ENCODE measurements at places on chromosomes 12 and 14.

DNA sequence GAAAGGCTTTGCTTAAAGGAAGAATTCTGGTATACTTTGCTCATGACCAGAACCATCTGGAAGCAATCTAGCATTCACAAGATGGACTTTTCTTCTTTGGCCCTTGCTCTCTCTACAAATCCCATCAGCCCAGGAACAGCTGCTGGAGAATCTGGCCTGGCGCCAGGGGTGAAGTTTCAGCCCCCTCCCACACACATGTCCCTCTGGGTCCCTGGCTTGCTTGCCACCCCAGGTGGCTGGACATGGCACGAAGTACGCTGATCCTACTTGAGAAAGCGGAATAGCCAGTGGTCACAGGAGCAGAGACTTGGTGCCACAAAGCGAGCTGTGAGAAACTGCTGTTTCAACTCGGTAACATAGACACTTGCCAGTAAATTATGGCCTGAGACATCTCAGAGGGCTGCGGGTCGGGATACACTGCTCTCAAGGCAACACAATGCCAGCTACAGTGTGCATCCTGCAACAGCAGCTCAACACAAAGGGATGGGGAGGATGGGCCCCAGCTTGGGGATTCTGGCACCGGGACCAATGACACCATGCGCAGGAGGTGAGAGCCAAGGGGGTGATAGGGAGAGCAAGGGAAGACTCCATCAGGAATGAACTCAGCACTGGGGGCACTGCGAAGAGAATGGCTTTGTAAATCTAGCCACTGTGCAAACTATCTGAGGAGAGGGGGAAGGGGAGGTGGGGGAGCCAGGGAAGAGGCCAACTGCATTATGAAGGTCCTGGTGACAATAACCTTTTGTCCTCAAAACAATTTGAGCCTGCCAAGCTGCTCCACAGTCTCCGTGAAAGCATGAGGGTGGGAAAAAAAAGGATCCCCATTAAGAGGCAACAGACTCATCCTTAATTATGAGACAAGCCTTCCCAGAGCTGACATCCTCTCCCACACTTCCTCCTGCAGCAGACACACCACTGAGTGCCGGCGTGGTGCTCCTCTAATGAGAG lies 219.9 kb downstream of the PPM1H start:
- no peaks in the 10 kb centered on the region for H3K27me3 ChIP-seq
- H3K4me3 ChIP-seq, result no peak overlapping the region
- no peak for DNase-seq
- no peaks in the 10 kb centered on the region for H3K4me1 ChIP-seq
- no peaks in the 10 kb centered on the region for H3K36me3 ChIP-seq
- no peak overlapping the region for H3K27ac ChIP-seq

GRCh38 chr14:39984323-39984722 lies 552.1 kb upstream of the FBXO33 start:
- no peaks in the 10 kb centered on the region for H3K36me3 ChIP-seq
- H3K4me1 ChIP-seq, result no peaks in the 10 kb centered on the region
- H3K27me3 ChIP-seq, result no peaks in the 10 kb centered on the region
- H3K4me3 ChIP-seq, result no peak overlapping the region
- H3K27ac ChIP-seq, result no peak overlapping the region
- no peak for DNase-seq

- no peak for DNase-seq
- H3K27me3 ChIP-seq, result no peaks in the 10 kb centered on the region
- no peak overlapping the region for H3K27ac ChIP-seq
These were observed 390.6 kb downstream of the PAWR start for GRCh38 chr12:79300199-79300568.

- DNase-seq, result no peak
- H3K4me1 ChIP-seq, result peaks cover 68% of the 10 kb centered on the region
- peaks cover 25% of the 10 kb centered on the region for H3K36me3 ChIP-seq
- no peak overlapping the region for H3K4me3 ChIP-seq
- H3K27me3 ChIP-seq, result no peaks in the 10 kb centered on the region
These were observed 8.3 kb downstream of the TRAF3 start for GRCh38 chr14:102785595-102785963.

All from activated CD4-positive, alpha-beta memory T cell treated with anti-CD3 and anti-CD28 coated beads, Interleukin-2, amount 10 ng/mL, durations not matched to agents 7 days and 5 days (primary cell).